Naive B cell (primary cell): ENCODE measurements at places on chromosomes 13 and 19.

DNA sequence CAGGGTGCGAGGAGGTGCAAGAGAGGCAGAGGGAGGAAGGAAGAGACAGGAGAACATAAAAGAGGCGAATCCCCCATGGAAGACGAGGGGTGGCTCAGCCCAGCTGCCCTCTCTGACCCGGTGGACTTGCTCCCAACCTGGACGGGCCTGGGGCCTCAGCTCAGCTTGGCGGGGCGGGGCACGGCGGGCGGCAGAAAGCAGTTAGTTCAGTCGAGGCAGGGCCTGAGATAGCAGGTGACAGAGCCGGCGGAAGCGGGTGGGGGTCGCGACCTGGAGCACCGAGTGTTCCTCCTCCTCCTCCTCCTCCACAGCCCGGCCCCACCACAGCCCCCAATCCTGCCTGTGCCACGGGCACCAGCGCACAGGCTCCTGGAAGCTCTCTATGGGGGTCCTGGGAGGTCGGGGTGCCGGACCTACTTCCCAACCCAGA lies 7.0 kb upstream of the CACTIN start:
- no peak for DNase-seq

DNA sequence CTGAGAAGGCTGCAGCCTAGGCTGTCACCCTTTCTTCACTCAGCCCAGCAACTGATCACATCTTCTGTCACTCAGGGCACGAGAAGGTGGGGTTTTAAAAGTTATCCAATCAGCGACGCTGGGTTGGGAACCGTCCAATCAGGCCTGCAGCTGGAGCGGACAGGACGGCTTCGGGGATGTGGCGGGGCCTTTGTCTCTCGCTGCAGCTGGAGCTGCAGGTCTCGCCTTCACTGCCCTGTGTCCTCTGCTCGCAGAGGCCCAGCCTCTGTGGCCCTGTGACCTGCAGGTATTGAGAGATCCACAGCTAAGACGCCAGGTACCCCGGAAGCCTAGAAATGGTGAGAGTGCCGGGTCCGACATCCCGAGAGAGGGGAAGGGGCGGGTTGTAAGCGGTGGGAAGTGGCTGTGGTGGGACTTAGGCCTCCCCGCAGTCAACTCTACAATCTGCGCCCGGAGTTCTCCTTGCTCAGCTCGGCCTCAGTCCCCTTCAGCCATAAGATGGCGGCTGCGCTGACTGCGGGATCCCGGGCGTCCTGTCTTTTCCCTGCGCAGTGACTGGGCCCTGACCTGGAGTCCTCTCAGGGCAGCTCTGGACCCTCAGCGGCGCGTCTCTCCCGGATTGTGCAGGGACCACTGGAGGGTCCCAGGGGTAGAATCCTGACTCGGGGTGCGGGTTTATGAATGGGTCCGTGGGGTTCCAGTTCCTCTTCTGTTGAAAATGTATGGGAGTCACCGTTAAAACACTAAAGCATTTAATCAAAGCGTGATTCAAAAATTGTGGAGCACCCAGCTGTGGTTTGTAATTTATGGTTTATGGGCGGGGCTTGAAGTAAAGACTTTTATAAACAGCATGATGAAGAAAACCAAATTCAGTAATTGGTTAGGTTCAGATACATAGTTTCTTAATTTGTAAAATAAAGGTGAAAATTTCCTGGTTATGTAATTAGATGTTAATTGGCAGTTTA lies at the start of gene ZNF714:
ZNF714 (plus strand) TSS at position 193 of the 965 bp plus-strand sequence. CDS start 16,066 bp downstream, outside the sequence.
- DNase-seq: peak; percentile 72

DNA sequence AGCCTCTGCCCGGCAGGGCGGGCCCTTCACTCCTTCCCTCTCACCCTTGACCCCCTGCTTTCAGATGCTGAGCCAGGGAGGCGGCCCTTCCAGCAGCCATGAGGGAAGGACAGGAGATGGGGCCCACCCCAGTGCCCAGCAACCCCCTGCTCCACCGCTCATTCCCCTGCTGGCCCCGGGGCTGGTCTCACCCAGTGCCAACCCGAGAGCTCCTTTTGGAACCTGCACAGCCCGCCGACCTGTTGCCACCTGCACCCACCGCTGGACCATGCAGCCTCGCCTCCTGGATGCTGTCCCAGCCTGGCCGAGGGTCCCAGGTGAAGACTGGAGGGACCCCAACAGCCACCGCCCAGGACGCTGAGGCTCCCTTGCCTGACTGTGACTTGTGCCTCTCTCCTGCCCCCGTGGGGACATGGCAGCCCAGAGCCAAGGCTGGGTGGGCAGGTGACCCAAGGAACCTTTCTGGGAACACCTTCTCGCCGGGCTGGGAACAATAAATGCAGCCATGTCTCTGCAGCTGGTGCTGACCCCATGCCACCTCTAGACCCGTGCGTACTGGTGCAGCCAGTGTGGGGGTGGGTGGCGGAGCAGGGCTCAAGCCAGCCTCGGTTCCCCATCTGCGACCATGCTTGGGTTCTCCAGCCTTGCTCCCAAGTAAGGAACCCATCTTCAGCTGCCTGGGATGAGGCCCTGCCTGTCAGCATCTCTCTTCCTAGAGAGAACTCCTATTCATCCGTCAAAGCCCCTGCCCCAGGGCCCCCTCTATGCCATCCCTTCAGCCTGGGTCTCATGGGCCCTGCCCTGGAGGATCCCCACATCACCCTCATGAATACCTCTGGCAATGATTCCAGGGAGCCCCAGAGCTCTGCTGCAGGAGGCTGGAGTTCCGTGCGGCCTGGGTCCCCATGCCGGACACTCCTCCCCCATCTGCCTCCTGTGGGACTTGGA lies 3.7 kb downstream of the FAM174C start:
- no peak for DNase-seq

GRCh38 chr13:95553581-95554385 lies 1.3 kb downstream of the CLDN10 start:
- DNase-seq: no peak

GRCh38 chr19:40862785-40863184 lies 12.5 kb upstream of the CYP2A6 start:
- no peak for DNase-seq

- DNase-seq: no peak
Observed at GRCh38 chr19:15945301-15945700, 3.5 kb upstream of the OR10H4 start.

DNA sequence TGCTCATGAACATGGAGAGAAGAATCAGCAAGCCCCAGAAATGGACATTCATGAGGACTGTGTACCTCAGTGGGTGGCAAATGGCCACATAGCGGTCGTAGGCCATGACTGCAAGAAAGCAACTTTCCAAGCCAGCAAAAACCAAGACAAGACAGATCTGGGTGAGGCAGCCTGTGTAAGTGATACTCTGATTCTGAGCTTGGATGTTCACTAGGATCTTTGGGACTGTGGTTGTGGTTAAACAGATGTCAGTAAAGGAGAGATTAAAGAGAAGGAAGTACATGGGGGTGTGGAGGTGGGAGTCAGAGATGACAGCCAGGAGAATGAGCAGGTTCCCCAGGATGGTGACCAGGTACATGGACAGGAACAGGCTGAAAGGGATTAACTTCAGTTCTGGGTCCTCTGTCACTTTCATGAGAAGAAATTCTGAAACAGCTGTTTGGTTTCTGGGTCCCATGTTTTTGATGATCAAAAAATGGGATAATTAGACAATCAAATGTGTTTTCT lies at the start of gene OR7G1:
OR7G1 (minus strand) TSS at position 457 of the 507 bp plus-strand sequence; CDS start at position 457, 0 bp downstream.
- no peak for DNase-seq

DNA sequence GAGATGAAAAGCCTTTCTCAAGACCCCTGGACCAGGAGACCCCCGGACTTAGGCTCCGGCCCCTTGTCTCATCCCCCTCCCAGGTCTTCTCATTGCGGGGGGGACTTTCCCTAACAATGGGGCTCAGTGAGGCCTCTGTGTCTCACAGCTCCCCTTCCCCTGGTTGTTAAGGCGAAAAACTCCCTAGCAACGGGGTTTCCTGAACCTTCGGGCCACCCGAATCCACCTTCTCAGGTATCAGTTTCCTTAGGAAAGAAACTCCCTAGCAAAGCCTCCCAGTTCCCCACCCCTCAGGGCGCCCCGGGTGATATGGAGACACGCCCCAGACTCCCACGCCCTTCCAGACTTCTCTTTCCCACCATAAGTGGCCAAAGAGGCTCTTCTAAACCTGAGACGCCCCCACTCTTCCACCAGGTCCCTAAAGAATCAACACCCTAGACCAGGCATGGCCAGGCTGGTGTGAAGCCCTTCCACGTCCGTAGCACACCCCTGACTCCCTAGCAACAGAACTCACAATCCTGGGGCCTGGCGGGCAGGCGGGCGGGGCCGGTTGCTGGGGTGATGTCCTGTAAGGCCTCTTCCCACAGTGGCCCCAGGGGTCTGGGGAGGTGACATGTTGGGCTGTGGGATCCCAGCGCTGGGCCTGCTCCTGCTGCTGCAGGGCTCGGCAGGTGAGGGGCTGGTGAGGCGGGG lies at the start of gene TMEM190:
TMEM190 (plus strand) TSS at position 586 of the 693 bp plus-strand sequence; CDS start at position 614, 28 bp downstream.
- DNase-seq: no peak

- peak; percentile 74 for DNase-seq
Observed at GRCh38 chr19:18433015-18433691, 4.8 kb downstream of the ISYNA1 start.

DNA sequence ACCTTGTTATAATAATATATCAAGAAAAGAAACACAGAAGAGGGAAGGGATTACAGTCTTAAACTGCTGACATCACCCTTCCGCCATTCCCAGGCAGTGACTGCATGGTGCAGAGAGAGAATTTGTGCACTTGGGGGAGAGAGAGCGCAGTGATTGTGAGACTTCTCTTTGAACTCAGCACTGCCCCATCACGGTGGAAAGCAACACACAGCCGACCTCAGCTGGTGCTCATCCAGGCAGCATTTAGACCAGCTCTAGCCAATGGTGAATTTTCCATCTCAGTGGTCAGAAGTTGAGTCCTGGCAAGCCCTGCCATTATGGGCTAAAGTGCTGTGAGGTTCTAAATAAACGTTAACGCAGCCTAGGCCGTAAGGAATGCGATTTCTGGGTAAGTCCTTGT lies 1681.5 kb downstream of the EFNB2 start:
- DNase-seq: no peak

- no peak for DNase-seq
Observed at GRCh38 chr19:9065457-9066014, 21.3 kb upstream of the OR1M1 start.

DNA sequence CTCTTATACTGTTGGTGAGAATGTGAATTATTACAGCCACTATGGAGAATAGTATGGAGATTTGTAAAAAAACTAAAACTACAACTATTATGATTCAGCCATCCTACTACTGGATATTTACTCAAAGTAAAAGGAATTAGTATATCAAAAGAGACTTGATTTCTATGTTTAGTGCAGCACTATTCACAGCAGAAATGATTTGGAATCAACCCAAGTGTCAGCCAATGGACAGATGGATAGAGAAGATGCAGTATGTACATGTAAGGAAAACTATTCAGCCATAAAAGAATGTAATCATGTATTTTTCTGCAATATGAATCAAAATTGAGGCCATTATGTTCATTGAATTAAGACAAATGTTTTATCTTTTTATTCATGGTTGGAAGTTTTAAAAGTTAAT lies 1705.5 kb downstream of the SLITRK1 start:
- DNase-seq: no peak

GRCh38 chr13:32413284-32413683 lies 14.6 kb downstream of the N4BP2L1 start:
- DNase-seq: no peak

DNA sequence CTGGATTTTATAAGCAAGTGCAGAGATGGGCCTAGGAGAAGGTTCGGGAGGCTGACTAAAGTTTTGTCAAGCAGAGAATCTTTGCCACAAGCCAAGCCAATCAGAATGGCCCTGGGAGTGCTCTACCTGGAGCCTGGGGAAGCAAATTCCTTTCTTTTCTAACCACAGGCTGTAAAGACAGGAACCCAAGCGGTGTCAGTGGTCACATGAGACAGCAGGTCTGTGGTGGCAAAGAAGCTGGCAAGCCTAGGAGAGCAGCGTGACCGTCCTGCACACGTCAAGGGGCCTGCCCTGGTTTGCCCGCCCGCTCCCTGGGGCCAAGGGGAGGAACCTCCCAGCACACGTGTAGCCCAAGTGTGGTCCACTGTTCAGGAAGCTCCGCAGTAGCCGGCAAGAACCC lies 90.8 kb downstream of the IPO5 start:
- no peak for DNase-seq

GRCh38 chr13:21287331-21287907 lies 111.0 kb downstream of the MRPL57 start:
- no peak for DNase-seq

GRCh38 chr13:44068737-44069136 lies 189.0 kb downstream of the LACC1 start:
- DNase-seq: no peak

DNA sequence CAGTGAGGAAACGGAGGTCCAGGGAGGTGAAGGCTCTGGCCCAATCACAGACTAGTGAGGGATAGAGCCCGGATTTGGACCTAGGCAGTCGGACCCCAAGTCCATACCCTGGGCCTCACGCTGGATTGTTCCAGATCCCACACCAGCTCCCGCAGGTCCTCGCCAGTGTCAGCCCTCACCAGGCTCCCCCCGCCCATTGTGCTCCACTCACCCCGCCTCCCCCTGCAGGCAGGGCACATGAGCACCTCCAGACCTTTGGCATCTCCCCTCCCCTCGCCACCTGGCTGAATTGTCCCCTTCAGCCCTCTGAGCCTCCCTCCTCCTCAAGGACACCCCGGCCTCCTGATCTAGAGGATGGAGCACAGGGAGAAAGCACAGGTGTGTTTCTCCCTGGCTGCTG lies 152.4 kb downstream of the KATNAL1 start:
- no peak for DNase-seq

- no peak for DNase-seq
Observed at GRCh38 chr19:20470345-20471135, 95.0 kb downstream of the ZNF737 start.

DNA sequence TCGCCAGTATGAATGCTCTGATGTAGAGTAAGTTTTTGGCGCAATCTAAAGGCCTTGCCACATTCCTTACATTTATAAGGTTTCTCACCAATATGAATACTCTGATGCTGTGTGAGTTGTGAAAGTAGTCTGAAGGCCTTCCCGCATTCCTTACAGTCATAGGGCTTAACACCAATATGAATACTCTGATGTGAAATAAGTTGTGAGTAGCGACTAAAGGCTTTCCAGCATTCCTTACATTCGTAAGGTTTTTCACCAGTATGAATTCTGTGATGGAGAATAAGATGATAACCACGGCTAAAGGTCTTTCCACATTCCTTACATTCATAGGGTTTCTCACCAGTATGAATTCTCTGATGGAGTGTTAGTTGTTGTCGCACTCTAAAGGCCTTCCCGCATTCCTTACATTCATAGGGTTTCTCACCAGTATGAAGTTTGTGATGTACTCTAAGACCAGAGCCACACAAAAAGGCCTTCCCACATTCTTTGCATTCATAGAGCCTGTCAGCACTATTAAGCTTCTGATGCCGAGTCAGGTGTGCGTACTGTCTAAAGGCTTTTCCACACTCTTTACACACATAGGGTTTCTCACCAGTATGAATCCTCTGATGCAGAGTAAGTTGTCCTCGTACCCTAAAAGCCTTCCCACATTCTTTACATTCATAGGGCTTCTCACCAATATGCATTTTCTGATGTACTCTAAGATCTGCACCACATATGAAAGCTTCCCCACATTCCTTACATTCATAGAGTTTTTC lies 14.1 kb upstream of the ZFP14 start:
- DNase-seq: no peak

GRCh38 chr19:40989453-40989852 lies 1.6 kb upstream of the CYP2B6 start:
- DNase-seq: no peak
